Uterus (tissue), 4 donors: ENCODE measurements at places on chromosomes 3 and 15.

- no peak for DNase-seq
Observed at GRCh38 chr3:31562525-31562924, 29.8 kb downstream of the STT3B start.

DNA sequence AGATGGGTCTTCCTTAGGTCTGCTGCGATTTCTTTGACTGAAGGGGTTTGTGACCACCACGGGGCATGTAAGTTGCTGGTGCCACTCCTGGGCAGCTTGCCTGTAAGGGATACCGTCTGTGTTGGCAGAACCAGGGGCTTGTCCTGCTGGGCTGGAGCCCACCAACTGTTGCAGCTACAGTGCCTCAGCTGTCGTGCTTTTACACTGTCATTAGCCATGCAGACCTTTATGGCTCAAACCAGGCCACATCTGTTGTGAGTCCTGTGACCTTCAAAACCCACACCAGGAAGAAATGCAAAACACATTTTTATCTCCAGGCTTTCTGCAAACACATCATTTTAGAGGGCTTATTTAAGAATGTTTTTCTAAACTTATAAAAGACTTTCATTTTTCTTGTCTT, 168.7 kb downstream of the PTPRG start:
- no peak for DNase-seq

DNA sequence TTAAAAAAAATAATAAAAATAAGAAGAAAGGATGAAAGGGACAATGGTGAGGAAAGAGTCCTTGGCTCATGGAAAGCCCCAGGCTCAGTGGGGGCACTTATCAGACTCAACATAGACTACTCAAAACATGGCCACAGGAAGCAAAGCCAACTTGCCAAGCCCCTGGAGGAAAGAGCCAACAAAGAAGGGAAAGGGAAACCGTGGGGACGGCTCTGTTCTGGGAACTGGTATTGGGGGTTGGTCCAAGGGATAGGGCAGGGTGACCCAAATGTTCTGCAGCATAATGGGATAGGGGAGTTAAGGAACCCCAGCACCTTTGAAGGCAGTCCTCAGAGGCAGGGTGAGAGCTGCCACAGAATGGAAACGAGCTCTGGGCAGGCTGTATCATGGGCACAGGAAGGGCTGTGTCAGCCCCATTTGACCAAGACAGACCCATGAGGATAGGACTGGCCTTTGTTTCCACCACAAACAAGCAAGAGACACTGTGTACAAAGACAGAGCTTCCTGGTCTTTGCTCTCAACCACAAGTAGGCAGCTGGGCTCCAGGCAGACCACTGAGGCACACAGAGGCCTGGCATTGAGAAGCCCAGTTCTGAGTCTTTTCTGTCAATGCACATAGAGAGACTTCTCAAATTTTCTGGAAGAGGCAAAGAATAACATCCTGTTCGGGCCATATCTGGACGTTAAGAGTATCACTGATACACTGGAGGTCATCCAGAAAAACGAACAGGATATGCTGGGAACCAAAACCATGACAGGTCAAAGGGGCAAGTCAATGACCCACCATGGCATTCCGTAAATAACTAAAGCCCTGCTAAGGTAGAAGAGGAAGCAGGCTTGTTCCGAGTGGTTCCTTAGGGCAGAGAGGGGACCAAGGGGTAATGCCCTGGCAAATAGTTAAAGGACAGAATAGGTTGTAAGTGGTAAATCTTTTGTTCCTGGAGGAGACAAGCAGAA, 10.6 kb upstream of the SEMA7A start:
- DNase-seq, result no peak

- DNase-seq, result peak; percentile 60
Observed at GRCh38 chr15:97961067-97961954, 808 bp downstream of the ARRDC4 start.

- DNase-seq, result peak; percentile 6
Observed at GRCh38 chr3:53079791-53080555, 34.1 kb upstream of the SFMBT1 start.

- no peak for DNase-seq
Observed at GRCh38 chr3:59878038-59878427, 828.2 kb upstream of the CFAP20DC start.

GRCh38 chr15:36831125-36831903, 251.9 kb downstream of the CDIN1 start:
- DNase-seq, result no peak

DNA sequence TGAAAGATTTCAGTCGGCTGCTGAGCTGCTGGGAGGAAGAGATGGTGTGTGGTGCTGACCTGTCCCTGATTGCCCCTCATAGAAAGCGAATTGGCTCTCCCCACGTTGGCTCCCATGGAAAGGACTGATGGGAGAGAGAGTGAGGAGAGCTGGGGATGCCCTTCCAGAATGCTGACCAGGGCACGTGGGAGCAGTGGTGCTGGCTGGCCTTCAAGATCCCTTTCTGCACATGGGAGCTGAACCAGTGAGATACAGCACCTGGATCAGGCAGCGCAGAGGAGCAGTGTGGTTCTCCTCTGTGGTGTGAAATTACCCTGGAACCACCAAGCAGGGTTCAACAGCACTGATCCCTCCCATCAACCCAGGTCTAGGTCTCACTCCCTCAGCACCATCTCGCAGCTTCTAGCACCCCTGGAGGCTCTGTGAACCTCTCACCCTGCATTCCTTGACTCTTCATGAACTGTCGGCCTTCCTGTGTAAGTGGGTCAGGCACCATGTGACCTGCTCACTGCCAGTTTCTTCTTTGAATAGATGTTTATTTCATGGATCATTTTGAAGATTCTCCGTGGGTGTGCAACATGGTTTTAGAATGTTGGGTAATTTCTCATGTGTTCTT, 55.7 kb downstream of the CACNA1D start:
- no peak for DNase-seq
